CD4-positive, alpha-beta T cell (primary cell): ENCODE measurements at places on chromosomes 11 and 22.

GRCh38 chr11:108538022-108538424 lies 39.8 kb upstream of the POGLUT3 start:
- no peak overlapping the region for H3K4me3 ChIP-seq
- no peaks in the 10 kb centered on the region for H3K36me3 ChIP-seq
- H3K4me1 ChIP-seq: no peaks in the 10 kb centered on the region
- H3K27ac ChIP-seq: no peak overlapping the region
- no peak for DNase-seq

DNA sequence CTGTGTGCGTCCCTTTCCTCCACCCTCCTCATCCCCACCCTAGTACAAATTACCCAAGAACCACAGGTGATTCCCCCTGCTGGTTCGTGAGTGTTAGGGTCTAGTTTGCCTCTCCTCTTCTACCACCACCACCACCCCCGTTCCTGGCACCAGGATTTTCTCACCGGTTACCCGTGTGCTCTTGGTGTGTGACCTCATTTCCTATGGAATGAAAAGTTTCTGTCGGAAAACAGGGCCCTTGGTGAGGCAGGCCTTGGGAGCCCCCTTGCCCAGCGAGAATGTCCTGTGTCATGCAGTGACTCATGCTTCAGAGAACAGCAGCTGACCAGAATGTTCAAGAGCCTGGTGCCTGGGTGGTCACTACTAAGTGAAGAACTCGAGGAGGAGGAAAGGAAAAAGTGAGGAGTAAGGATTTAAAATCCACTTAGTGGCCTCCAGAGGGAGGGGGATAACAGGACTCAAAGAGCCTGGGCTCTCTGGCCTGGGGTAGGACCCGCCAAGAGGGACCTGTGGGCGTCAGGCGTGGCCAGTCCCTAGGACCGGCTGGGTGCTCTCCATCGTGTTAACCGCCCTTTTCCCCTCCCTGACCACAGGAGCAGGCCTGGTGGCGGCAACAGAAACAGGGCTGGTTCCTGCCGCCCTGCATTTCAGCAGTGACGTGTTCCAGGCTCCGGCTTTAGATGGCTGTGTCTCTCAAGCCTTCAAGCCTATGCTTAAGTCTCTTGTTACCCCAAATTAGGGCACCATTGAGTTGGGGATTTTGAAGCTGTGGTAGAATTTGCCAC lies 30.2 kb downstream of the C22orf31 start:
- no peak overlapping the region for H3K27ac ChIP-seq
- no peak for DNase-seq
- no peak overlapping the region for H3K4me3 ChIP-seq
- peaks cover 32% of the 10 kb centered on the region for H3K27me3 ChIP-seq

DNA sequence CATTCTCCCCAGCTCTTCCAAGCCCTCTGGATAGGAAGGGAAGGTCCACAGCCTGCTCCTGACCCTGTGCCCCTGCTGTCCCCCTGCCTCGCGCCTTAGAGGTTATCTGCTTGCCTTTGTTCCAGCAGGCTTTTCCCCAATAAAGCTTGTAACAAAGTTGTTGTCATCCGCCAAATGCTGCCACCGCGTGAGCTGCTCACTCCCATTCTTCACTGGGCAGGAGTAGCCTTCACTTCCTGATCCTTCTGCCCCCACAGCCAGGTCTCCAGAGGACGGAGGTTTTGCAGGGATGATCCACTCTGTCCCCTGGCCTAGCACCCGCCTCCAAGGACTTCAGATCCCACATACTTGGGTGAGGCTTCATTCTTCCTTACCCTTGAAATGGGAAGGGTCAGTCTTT lies 94.0 kb upstream of the RASSF10 start:
- no peak overlapping the region for H3K27ac ChIP-seq
- DNase-seq: no peak
- H3K27me3 ChIP-seq: no peaks in the 10 kb centered on the region
- no peaks in the 10 kb centered on the region for H3K4me1 ChIP-seq
- no peak overlapping the region for H3K4me3 ChIP-seq

DNA sequence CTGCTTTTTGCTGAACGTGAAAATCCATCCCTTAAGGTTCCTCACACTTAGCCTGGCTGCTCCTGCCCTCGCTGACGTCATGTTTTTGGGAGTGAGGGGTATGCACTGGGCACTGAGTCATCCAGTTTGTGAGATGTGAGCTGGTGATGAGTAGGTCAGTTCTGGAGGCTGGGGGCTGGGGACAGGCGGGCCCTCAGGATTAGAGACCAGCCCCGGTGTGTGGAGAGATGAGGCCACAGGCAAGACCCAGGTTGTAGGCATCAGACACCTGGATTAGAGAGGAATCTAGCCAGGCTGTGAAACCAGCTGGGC lies 9.2 kb downstream of the KCNC1 start:
- H3K27me3 ChIP-seq: peaks cover 10% of the 10 kb centered on the region
- no peak overlapping the region for H3K4me3 ChIP-seq
- H3K36me3 ChIP-seq: no peaks in the 10 kb centered on the region
- H3K27ac ChIP-seq: no peak overlapping the region

- no peaks in the 10 kb centered on the region for H3K4me1 ChIP-seq
- no peaks in the 10 kb centered on the region for H3K27me3 ChIP-seq
- H3K27ac ChIP-seq: no peak overlapping the region
- H3K36me3 ChIP-seq: no peaks in the 10 kb centered on the region
- DNase-seq: no peak
- H3K4me3 ChIP-seq: no peak overlapping the region
Observed at GRCh38 chr11:68735646-68736045, 15.7 kb downstream of the TESMIN start.

DNA sequence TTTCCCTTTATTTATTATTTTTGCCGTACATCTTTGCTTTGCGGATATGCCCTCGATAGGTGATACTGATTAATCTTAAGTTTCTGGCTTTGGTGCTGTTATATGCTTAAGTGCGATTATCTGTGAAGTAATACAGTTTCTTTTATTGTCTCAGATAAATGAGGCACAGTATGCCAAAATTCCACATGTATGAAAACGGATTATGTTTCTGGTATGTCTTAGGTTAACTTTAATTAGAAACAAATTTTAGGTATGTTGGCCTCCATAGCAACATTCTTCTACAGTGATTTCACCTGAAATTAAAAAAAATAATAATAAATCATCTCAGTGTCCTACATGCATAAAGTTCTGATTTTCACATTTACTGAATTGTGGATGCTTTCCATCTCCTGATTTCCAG lies 119.2 kb downstream of the ARHGAP42 start:
- H3K36me3 ChIP-seq: no peaks in the 10 kb centered on the region
- DNase-seq: no peak
- H3K4me3 ChIP-seq: no peak overlapping the region
- H3K4me1 ChIP-seq: no peaks in the 10 kb centered on the region
- no peaks in the 10 kb centered on the region for H3K27me3 ChIP-seq

- no peak for DNase-seq
- peaks cover 35% of the 10 kb centered on the region for H3K36me3 ChIP-seq
- H3K27me3 ChIP-seq: no peaks in the 10 kb centered on the region
- H3K27ac ChIP-seq: no peak overlapping the region
- peaks cover 57% of the 10 kb centered on the region for H3K4me1 ChIP-seq
Observed at GRCh38 chr11:65111159-65111743, 421 bp upstream of the TM7SF2 start.

DNA sequence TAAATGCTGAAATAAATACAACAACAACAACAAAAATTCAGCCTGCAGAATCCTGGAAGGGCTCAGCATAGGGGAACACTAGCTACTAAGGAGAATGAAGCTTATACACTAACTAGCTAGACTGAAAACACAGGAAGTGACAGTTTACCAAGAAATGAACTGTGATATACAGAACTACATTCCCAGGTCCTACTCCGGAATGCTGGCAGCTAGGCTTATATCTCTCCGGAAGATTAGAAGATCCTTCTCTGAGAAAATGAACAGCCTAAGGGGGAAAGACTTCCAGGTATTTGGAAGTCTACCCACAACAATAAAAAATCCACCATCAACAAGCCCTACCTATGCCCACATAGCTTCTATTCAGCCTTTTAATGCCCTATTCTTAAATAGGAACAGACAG lies 31.0 kb downstream of the CCDC34 start:
- H3K27me3 ChIP-seq: no peaks in the 10 kb centered on the region
- no peak for DNase-seq
- no peaks in the 10 kb centered on the region for H3K4me1 ChIP-seq
- no peaks in the 10 kb centered on the region for H3K36me3 ChIP-seq
- H3K27ac ChIP-seq: no peak overlapping the region

DNA sequence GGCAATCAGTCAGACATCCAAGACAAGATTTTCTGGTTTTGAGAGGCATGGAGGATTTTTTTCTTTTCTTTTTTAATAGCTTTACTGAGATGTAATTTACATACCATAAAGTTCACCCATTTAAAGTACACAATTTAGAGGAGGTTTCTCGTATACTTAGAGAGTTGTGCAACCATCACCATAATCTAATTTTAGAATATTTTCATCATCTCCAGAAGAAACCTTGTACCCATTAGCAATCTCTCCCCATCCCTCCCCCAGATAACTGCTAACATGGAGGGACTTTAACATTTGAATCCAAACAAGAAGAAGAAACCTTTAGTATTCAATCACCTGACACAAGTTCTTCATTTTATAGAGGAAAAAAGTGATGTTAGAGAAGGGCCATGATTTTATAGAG lies 83.6 kb downstream of the CLPB start:
- peaks cover 2% of the 10 kb centered on the region for H3K36me3 ChIP-seq
- H3K4me1 ChIP-seq: no peaks in the 10 kb centered on the region

- no peak overlapping the region for H3K4me3 ChIP-seq
- no peaks in the 10 kb centered on the region for H3K4me1 ChIP-seq
- no peak for DNase-seq
- no peak overlapping the region for H3K27ac ChIP-seq
Observed at GRCh38 chr11:84865791-84866535, 761.2 kb downstream of the DLG2 start.

DNA sequence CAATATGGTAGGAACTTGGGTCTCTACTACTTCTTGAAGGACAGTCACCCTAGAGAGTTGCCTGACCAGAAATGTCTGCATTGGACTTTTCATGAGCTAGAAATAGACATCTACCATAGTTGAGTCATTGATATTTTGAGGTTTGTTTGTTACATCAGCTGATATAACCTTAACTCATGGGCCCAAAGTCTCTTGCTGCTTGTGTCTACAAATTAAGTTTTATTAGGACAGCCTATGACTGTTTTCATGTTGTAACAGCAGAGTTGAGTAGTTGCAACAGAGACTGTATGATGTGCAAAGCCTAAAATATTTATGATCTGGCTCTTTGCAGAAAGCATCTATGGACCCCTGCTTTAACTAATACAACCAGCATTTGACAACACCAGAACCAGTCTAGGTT lies 155.3 kb downstream of the MIAT start:
- no peak overlapping the region for H3K27ac ChIP-seq
- no peaks in the 10 kb centered on the region for H3K4me1 ChIP-seq
- H3K4me3 ChIP-seq: no peak overlapping the region
- no peak for DNase-seq

DNA sequence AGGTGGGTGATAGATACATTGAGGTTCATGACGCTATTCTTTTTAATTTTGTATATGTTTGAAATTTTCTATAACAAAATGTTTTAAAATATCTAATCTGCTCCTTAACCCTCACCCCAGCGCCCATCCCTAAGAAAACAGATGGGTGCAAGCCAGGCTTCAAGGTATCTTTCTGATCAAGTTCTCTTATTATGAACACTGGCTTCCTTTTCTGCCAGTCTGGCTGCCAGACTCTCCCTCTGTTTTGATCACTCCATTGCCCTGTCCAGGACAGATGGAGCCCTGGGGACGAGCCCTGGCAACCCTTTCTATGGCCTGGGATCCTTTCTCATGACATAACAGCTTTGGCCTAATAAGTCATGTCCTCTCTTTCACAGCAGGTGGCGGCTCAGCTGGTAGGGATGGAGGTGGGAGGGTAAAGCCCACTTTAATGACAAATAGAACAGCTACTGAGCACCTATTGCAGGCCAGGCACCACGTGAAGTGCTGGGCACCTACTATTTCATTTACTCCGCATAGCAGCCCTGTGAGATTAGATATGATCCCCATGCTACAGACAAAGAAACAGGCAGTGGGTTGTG lies 38.4 kb downstream of the DRD2 start:
- DNase-seq: no peak
- H3K36me3 ChIP-seq: no peaks in the 10 kb centered on the region
- no peak overlapping the region for H3K27ac ChIP-seq
- H3K4me1 ChIP-seq: no peaks in the 10 kb centered on the region
- no peak overlapping the region for H3K4me3 ChIP-seq

DNA sequence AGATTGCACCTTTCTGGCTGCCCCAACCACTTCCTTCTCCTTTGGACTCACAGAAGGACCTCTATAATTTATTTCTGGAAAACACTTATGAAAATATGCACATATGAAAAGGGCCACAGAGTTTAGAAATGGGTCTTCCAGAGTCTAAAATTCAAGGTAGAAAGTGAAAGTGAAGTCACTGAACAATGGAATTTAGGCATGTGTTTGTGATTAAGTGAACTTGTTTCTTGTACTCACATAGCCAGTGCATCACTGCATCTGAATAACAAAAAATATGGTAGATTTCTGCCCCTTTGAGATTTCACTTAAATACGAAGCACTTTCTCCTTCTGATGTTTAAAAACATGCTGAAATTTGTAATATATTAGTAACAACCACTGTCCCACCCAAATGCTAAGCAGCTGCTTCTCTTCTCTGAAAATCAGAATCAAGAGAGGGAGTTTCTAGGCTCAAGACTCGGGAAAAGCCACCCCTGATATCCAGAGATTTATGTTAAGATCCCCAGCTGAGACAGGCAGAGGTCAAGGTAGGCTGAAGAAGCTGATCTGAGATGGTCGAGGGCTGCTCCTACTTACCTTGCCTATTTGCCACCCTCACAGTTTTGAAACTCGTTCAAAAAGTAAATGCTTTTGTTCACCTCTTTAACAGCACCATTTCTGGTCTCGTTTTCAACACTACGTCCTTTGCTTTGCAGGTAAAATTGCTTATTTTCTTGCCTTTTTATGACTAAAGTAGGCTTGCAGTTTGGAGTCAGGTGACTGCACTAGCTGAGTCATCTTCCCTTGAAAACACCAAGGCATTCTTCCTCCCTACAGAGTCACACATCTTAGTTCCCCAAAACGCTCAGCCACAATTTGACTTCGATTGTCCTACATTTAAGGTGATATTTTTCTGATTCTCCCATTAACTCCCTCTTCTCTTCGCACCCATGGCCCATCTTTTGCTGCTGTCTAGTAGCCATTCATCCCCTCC lies at the start of gene XKR3:
Gene XKR3, minus strand, starts transcription at position 696 of the 972 bp plus-strand sequence. CDS start 17,338 bp downstream, outside the sequence.
- H3K4me1 ChIP-seq: no peaks in the 10 kb centered on the region
- DNase-seq: peak; percentile 52
- H3K36me3 ChIP-seq: no peaks in the 10 kb centered on the region

DNA sequence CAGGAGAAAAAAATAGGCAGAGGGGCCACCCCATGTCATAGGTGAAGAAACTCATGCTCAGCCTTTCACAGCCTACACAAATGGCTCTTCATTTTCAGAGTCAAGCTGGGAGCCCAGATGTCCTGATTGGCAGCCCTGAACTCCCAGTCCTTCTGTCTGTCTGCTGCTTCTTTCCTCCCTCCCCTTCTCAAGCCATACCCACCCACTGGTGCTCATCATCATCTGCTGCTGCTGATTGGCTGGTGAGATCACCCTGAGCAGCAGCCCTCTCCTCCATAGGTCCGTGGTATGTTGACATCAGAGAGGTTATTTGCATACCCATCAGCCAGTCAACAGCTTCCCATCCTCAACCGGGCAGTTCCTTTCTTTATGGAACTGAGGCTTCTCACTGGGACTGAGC lies 46.1 kb upstream of the PRDM11 start:
- peaks cover 27% of the 10 kb centered on the region for H3K4me1 ChIP-seq
- H3K27me3 ChIP-seq: peaks cover 7% of the 10 kb centered on the region
- H3K36me3 ChIP-seq: no peaks in the 10 kb centered on the region
- no peak for DNase-seq

- peak; percentile 84 for DNase-seq
- H3K4me1 ChIP-seq: peaks cover 10% of the 10 kb centered on the region
- no peak overlapping the region for H3K4me3 ChIP-seq
- no peaks in the 10 kb centered on the region for H3K27me3 ChIP-seq
- no peak overlapping the region for H3K27ac ChIP-seq
- H3K36me3 ChIP-seq: no peaks in the 10 kb centered on the region
Observed at GRCh38 chr11:68447015-68447801, 13.3 kb upstream of the PPP6R3 start.
